ENCODE measurements at places on chromosomes 3 and 15. TPM values are rescaled to one million over a fixed set of nuclear protein-coding genes. Genes with fewer than 3 reads are reported as not detected.

Gene RAB6B
- 2.1 TPM for polyA plus RNA-seq

DNA sequence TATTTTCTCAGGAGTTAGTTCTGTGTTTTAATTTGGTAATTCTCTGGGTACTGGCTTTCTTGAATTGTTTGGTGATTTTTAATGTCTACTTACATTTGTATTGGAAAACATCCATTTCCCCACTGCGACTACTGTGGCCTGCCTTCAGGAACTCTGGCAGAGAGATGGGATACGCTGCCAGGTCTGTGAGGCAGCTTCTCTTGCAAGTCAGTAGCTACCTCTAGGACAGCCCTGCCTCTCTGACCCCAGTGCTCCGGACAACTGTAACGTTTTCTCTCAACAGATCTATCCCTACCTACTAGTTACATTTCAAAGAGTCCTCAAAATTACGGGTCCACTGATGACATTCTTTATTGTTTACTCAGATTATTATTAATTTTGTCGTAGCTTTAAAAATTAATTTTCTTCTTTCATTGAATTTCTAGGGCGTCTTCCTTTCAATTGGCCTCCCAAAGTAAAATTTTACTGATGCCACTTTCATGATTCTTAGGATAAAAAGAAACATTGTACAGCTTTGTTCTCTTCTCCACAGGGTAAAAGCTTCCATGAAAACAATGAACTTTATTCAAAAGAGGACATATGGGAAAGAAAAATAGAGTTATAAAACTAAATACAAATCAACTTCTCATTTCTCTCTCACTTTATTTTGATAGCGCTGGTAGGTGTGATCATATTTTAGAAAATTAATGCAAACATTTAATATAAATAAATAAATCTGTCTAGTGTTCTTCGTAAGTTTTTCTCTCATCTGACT lies 123.2 kb upstream of the GOLGA8J start:
- no peak for DNase-seq

GRCh38 chr15:95520511-95520910 lies 810.0 kb upstream of the NR2F2 start:
- DNase-seq = no peak

Gene GABRG3
- polyA plus RNA-seq = 0.71 TPM

Gene PAQR9
- 0.02 TPM for polyA plus RNA-seq

Gene REC114
- 0.07 TPM for polyA plus RNA-seq

DNA sequence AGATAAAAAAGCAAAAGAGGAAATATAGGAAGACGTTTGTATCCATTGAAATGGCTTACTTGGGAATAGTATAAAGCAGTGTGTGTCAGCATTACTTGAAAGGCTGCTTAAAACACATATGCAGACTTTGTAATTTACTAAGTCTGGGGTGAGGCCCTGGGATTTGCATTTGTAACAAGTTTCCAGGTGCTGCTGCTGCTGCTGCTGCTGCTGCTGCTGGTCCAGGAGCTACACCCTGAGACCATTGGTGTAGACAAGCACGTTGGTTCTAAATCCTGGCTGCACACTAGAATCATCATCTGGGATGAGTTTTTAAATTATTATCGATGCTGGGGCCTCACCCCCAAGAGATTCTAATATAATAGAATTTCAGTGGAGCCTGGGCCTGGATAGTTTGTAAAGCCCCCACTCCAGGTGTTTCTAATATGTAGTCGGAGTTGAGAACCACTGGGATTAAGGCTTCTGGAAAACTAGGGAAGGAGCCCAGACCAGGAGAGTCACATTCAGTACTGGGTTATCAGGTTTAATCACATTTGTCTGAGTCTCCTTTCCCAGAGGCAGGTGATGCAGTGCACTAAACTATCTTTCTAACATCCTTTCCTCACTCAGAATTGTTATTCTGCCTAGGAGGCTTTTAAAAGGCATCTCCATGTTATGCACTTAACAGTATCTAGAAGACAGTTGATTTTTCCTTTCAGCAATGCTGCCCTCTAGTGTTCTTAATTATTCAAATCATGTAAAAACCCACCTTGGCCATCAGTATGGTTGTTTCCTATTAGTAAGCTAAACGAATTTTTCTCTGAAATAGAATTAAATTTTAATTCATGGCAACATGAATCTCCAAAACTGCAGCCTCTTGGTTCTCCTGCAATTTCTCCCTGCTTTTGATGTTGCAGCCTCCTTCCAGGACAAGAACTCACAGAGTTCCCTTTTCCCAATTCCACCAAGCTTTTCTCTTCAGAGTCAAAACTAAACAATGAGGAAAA lies 45.4 kb downstream of the SSR3 start:
- DNase-seq = peak; percentile 39

DNA sequence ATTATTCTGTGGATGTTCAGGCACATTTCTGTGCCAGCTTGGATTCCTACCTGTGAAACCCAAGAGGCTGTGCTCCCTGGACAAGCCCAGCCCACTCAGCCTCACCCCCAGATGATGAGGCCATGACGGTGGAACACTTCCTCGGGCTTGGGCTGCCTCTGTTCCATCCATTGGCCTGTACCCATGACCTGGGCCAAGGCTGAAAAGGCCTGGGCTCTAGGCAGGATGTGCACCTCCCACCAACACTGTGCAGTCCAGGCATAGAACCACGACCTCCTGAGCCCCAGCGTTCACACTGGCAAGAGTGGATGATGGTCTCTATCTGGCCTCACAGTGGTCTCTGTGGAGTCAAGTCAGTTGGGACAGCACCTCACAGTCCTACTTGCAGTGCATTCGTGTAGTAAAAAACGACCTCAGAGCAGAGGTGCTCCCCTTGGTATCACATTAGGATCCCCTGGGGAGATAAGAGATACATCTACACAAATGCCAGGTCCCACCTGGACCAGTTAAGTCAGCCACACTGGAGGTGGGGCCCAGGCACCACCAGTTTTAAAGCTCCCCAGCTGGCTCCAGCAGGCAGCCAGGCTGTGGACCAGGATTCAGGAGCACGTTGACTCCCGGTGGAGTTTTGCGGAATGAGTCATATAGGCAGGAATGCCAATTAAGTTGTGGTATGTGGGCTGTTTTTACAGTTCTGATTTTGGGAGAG lies 39.0 kb upstream of the IGF1R start:
- no peak for DNase-seq

DNA sequence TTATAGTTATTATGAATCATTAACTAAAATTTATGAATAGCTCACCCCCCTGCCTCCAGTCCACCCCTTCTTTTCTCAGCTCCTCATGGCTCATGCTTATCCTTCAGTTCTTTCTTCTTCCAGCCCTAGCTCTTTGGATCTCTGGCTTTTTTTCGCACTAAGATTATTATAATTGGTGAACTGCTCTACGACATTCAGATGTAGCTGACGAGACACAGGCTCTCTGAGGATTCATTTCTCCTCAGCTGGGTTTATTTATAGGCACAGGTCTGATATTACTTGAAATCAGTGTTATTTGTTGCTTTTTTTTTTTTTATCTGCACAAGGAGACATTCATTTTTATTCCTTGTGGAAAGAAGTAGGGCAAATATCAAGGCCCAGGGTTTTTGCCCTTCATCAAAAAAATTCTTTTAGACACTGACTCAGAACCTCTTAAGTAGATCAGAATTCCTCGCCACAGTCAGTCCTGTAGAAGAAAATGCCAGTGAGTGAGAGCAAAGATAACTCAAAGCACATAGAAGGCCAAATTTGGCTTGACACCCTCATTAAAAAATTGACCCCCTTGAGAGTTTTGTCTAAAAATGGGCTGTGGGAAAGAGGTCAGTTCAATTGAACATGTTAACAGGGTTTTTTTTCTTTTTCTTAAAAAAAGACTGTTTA lies 106.6 kb downstream of the MYH15 start:
- DNase-seq = no peak

Gene RPUSD2
- 15.2 TPM for polyA plus RNA-seq

Gene CCR2
- polyA plus RNA-seq = 2.4 TPM

Gene STRIT1
- 0.32 TPM for polyA plus RNA-seq

GRCh38 chr15:84621358-84621979 lies 20.7 kb downstream of the ZSCAN2 start:
- no peak for DNase-seq

GRCh38 chr3:197828-198491 lies 1.4 kb downstream of the CHL1 start:
- no peak for DNase-seq

Gene ARL6IP5
- polyA plus RNA-seq = 130 TPM

Gene DOCK3
- 0.21 TPM for polyA plus RNA-seq

- DNase-seq = no peak
Observed at GRCh38 chr15:60576044-60576443, 97.1 kb upstream of the ICE2 start.

DNA sequence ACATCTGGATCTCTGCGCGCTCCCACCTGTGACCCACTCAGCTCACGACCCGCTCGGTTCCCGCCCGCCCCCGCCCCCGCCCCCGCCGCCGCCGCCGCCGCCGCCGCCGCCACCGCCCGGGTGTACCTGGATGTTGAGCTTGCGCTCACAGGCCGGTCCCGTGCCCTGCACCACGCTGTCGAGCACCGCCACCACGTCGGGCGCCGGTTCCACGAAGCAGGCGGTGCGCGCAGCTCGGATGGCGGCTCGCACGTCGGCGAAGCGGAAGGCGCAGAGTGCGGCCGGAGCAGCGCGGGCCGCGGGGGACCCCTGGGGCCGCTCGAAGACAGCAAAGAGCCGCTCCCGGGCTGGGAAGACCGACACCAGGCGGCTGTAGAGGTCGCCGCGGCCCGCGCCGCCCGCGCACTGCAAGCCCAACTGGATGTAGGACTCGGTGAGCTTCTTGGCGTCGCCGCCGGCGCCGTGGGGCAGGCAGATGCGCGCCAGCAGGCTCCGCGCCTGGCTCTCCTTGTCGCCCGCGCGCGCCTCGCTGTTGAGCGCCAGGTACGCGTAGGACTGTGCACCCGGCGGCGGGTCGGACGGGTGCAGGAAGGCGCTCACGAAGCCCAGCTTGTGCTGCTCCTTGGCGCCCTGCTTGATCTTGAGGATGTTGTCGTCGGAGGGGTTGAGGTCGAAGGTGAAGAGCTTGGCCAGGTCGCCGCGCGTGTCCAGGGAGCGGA lies 1.1 kb downstream of the PLXND1 start:
- no peak for DNase-seq

- DNase-seq = no peak
Observed at GRCh38 chr15:73704869-73705645, 20.9 kb downstream of the CD276 start.

Gene ATP13A5
- 0.37 TPM for polyA plus RNA-seq

- DNase-seq = no peak
Observed at GRCh38 chr3:163368168-163368567, 1710.1 kb downstream of the SI start.

- no peak for DNase-seq
Observed at GRCh38 chr3:186115239-186115996, 6.5 kb upstream of the ETV5 start.

DNA sequence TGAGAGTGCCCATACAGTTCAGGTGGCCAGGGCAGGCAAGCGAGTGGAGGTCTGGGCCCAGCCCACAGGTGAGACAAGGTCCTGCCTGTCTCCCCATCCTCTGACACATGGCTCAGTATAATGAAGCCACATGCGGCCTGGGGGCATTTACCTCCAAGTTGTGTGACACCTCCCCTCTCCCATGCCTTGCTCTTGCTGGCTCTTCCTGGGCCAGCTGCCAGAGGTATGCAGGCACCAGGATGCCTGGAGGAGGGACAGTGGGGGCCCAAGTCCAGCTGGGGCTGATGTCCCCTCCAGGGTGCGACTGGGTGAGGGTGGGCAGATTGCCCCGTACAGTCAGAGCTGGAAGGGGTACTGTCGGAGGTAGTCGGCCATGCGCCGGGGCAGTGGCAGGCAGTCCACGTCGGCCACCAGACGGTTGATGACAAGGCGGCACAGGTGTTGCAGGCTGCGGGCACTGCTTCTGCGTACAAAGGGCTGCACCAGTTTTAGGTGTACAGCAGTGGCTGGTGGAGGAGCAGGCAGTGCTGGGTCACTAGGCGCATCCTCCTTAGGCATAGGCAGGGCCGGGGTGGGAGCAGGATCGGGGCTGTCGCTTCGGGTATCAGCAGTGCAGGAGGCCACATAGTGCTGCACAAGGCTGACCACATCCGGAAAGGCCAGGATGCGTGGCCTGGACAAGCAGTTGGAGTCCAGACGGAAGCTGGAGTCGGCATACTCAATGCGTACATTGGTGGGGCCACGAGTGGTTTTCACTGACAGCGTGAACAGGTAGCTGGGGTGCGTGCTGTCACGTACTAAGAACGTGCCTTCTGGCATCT lies 4.1 kb downstream of the CISH start:
- DNase-seq = no peak

- no peak for DNase-seq
Observed at GRCh38 chr3:34066999-34067398, 268.6 kb downstream of the PDCD6IP start.

- DNase-seq = no peak
Observed at GRCh38 chr3:60919296-60919695, 332.0 kb downstream of the FHIT start.

DNA sequence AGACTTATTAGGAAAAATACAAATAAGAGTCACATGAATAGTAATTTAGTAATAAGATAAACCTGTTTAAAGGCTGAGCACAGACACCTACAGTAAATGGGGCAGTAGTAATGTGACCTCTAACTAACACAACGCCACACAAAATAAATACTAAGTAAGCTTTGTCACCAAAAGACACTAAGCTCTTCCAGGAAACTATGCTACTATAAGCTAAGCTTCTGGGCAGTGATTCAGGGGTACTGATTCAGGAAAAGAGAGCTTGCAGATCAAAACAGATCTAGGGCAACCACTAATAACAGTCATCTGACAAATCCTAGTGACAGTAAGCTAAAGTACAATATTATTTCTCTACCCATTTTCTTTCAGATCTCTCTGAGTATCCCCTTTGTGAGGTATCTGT lies 68.8 kb downstream of the PLOD2 start:
- no peak for DNase-seq

- DNase-seq = no peak
Observed at GRCh38 chr3:196215493-196216020, 777 bp upstream of the SLC51A start.

DNA sequence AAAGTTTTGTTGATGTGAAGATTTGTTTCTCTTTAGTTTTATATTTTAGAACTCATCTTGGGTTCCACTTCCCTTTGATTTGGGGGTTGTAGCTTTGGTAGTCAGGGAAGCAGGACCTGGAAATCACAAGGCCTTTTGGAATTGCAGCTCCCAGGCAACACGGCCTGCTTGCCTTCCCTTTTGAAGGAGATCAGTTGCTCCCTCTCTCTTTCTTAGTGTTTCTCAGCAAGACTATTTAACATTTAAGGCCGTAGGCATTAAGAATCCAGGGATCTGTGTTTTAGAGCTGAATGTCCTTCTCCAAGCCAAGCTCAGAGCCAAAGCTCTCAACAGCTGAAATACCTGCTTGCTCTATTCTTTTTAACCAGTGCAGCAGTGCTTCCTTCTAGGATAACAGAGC lies 310.3 kb downstream of the PTPRG start:
- no peak for DNase-seq

Gene GPR27
- 1.7 TPM for polyA plus RNA-seq

Measured in thymus (tissue), 14 donors.